Activated CD4-positive, alpha-beta T cell treated with anti-CD3 and anti-CD28 coated beads, Interleukin-2, amount 50 U/mL, for 1 hour (primary cell): ENCODE measurements at places on chromosomes 3 and 15.

DNA sequence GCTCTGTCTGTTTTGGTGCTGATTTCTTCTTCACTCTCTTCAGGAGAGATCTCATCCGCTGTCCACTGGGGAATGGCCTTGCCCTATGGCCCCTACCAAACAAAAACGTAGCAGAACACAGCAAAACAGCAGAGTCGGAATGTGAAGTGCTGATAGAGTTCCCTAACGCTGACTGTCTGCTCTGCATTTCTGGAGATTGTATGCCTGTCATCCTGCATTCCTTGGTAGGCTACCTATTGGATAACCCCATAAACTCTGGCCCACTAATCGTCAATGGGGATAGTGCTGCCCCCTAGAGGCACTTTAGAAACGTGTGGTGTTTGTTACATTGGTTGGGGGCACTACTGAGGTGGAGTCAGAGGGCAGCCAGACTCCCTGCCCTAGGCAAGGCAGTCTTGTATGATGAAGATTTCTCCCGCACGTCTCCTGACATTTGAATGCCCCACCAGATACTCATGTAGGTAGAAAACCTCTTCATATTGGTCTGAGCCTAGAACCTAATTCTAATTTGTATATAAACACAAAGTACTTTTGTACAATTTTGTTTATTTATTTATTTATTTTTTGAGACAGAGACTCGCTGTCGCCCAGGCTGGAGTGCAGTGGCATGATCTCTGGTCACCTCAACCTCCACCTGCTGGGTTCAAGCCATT, 15.6 kb upstream of the MAGEF1 start:
- peak; percentile 38 for DNase-seq

DNA sequence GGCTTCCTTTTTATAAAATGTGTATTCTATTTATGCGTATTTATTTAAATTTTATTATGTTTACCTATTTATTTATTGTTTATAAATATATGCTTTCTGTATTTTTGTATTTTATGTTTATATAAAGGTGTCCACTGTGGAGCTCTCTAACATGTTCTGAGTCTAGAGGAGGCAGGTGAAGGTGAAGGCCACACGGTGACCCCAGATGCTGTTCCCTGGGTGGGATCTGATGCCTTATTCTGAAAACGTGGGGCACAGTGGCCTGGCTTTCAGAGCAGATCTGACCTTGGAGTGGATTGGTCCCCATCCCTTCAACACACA, 104.7 kb upstream of the SLC7A14 start:
- no peak for DNase-seq

DNA sequence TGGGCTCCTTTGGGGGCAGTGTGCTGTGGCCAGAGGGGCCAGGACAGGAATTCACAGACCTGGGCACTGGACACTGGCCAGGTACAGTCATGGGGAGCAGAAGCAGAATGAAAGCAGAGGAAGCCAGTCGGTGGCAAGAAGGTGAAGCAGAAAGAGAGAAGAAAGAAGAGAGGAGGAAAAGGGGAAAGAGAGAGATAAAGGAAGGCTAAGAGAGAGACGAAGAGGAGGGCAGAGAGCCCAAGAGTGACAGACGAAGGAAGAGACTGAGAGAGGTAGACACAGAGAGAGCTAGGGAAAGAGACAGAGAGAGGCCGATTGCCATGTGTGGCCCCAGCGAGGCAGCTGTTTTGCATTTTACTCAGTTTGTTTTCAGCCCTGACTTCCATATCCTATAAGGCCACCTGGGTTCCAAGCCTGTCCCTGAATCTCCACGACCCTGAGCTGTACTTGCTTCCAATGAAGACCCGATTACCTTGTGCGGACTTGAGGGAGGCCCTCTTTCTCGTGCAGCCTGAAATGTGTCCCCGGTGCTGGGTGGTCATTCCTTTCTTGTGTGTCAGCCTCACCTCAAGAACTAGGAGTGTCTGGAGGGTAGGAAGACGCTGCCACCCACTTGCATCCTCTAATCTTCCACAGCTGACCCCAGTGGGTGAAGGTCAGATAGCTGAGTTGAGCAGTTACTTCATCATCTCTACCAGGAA, 73.9 kb downstream of the LSM3 start:
- DNase-seq = no peak

DNA sequence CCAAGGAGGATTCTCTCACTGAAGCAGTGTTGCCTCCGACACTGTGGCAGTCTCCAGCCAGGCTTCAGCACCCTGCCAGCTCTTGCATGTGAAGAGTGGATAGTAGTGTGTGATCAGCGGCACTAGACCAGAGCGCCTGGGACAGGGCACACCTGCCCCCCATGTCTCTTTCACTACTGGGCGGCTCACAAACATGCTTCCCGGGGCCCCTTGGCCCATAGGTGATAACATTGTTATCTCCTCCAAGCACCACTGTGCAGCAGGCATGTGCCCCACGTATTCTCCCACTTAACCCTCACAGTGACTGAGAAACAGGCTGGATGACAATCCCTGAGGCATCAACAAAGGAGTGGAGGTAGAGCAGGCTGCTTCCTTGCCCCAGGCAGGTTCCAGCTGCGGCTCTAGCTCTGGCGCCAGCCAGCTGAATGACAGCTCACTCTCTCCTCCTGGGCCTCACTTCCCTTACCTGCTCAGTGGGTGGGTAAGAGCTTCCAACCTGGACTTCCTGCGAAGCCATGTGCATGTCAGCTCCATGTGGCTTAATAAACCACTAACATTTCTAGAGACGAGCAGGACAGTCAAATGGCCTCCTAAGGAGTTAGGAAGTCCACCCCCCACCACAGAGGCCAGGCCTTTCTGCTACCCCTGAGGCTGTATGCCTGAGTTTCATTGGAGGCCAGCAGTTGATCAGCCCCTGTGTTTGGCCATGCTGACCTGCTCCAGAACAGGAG, 37.8 kb downstream of the KLF13 start:
- DNase-seq = no peak

DNA sequence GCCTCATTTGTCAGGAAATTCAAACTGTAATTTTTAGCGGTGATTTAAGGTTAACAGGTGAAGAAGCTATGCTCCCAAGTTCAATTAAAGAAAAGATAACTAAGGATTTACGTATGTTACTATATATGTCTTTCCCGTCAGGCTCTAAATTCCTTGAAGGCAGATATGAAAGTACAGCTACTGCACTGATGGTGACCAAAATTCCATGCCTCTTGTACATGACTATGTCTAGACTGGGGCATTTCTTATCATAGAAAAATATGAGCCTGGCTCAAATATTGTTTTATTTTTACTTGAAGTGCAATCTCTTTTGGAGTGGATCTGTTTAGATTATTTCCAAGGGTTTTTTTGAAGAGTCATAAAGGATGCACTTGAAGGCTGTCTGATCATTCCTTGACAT, 647.1 kb upstream of the KCNMB2 start:
- DNase-seq = no peak

- DNase-seq = no peak
Observed at GRCh38 chr3:138642226-138642926, 33.8 kb downstream of the FAIM start.

DNA sequence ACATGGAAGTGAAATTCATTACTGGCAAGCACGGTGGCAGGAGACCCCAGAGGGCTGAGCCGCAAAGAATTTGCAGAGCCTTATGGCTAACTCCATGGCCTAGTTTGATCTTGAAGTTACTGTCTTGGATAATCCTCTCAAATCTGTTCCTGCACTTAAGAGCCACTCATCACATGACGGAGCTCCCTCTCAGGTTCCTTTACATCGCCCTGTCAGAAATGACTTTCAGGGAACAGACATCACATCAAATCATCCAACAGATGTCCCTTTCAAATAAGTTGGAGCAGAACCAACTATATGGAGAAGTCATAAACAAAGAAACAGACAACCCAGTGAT, 328.8 kb upstream of the THBS1 start:
- DNase-seq = no peak

DNA sequence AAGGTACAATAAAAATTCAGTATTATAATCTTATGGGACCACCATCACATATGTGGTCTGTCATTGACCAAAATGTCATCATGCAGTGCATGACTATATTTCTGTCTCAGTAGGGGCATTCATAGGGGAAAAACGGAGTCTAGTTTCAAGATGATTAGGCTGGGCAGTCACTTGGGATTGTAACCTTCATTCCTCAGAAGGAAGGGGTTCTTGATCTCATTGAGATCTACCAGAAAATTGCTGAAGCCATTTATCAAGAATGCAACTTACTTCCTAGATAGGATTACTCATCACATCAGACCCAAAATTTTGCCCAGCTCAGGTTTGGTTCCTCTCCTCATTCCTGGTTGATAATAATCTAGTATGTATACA, 37.3 kb downstream of the BTD start:
- no peak for DNase-seq

DNA sequence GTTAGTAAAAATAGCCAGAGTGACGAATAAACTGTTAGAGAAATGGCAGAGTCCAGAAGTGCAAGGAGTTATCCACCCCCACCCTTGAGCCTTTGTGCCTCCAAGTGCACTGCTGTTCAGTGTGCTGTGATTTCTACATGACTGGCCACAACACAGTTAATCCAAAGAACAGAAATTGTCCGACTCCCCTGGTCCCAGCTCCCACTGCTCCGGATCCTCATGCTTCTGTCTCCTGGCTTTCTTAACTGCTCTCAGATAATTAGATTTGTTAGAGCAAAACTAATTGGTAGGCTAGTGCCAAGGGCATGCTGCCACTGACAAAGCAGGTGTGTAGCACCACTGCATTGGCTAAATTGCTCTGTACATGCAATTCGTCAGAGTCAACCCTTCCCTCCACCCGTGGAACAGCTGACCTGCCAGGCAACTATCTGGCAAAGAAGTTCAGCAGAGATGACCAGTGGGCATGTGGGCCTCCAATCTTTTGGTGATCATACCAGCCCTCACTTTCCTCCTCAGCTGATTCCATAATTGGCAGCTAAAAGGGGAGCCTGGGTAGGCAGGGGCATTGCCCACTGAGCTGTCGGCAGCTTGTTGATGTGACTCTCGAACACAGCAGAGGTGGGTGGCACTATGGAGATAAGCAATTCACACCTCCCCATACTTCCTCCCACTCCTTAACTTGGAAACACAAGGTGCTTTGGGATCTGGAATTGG, 18.9 kb upstream of the ACAP2 start:
- no peak for DNase-seq

GRCh38 chr3:126760541-126760940, 56.5 kb downstream of the CHCHD6 start:
- DNase-seq = no peak

GRCh38 chr3:40278791-40279190, 30.7 kb upstream of the EIF1B start:
- DNase-seq = no peak

DNA sequence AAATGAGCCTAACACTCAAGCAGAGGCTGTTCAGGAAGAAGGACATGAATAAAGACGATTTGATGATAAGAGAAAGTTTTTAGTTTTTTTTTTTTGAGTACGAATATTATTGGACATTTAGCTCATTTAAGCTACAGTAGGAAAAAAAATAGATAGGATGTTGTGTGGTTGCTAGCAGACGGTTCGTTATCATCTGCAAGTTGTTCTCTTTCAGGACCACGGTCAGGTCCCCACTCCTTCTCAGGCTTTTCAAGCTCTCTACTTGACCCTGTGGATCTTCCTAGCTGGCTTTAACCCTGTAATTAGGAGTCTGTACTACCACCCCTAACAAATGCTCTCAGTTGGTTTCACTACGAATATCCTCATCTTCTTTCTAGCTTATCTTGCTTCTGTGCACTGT, 1.1 kb downstream of the KCNH8 start:
- DNase-seq = peak; percentile 16

- no peak for DNase-seq
Observed at GRCh38 chr15:70936326-70936725, 43.7 kb downstream of the LRRC49 start.

DNA sequence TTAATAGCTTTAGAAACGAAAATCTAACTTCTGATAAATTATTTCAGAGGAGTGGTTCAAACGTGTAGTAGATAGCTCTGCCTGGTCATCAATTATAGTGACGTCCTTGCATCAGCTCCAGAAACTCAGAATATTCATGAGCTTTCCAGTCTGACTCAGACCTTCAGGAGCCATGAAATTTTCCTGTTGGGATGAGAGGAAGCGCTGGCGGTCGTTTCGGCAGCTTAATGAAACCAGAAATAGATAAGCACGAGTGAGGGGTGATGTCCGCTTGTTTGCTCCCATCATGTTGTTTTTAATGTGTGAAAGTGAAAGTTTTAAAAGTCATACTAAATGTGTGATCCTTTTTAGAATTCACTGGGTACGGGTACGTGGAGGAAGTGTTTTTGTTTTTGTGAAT, 141.1 kb downstream of the PGPEP1L start:
- no peak for DNase-seq

DNA sequence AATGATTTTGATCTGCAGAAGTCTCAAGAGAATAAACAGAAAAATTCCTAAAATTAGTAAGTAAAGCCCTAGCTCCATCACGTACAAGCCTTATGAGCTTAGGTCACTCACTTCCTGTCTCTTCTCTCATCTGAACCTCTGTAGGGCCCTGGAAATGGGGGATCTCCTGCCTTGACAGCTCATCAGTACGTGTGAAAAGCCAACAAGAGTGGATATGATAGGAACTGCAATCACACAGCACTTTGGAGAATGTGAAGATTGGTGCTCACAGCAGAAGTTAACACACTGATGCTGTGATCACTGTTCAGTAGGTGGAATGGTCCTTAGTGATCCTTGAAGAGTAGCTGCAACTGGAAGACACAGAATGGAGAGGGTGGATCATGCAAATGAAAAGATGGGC, 27.8 kb upstream of the ALDH1L1 start:
- DNase-seq = no peak

DNA sequence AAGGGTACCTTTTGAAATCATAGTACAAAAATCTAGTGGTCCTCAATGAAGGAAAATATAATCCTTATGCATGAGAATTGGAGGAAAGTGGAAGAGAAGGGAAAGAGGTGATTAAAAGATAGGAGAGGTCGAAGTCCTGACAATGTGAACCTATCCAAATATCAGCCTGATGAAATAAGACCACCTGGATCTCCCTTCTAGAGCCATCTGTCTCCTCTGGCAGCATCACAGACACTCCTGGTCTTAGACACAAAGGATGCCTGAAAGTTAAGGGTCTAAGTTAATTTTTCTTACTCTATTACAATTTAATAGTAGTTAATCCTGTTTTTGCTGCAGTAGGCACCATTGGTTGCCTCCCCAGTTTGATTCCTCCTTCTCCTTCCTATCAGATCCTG, 11.1 kb upstream of the TMED3 start:
- DNase-seq = no peak

DNA sequence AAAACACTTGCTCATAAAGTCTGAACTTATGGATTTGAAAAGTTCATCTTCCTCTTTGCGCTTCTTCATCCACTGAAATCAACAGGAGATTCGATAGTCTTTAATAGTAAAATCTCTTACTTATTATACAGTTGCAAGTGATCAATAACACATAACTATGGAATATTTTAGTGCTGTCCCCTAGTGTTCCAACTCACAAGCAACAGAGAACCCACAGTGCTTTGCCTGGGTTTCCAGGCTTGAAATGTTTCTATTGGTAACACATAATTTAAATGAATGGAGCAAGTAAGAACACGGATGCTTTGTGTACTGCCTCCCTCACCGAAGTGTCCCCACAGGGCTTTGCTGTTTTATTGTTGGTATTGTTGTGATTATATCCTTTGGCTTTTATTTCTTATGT, 93.5 kb downstream of the WDR72 start:
- no peak for DNase-seq

- no peak for DNase-seq
Observed at GRCh38 chr15:36370731-36371112, 208.7 kb upstream of the CDIN1 start.

GRCh38 chr3:58555203-58555602, 18.2 kb upstream of the ACOX2 start:
- no peak for DNase-seq
